ENCODE measurements at places on chromosomes 1 and 21.

DNA sequence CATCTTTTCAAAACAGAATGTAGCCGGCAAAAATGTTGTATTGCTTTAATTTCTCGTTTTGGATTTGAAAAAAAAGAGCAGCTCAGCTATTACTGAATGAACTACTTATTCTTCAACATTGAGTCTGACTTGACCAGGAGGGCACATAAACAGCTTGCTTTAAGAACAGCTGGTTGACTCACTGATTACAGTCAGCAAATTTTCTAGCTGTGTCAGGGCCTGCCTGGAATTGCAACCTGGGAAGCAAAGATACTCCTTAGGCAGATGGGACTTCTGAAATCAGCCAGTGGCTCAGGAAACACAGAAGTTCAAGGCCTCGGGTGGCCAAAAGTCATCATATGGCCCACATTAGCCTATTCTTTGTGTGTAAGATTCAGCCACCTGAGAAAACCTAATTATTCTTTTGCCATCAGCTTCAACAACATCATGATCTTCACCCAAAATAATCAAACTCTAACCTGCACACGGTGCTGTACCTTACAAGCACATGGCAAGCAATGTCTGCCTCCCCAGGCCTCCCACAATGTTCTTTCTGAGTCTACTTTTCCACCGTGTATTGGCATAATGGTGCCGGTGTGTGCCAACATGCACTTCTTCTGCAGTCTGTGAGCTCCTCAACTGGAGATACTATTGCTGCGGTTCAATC, 307.2 kb downstream of the HHIPL2 start:
- DNase-seq = no peak

DNA sequence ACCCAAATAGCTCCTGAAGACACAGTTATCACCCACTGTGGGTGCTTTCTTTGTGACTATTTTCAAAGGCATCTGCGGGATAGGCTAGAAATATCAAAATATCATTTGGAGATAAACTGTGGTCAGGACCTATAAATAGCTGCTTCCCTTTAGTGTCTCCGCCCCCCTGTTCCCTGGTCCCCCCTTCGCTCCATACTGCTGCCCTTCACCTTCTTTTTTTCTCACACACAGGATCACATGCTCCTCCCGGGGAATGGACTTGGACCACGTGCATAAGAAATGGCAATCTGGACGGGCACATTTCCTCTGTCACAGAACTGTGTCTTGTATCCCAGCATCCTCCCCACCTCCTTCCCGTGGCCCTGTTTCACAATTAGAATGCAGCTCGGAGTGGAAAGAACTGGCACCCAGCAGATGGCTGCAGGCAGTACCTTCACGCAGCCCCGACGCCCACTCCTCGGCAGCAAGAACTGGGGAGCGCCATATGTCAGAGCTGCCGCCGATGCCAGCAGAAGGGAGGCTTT, 68.8 kb upstream of the SSX2IP start:
- no peak for DNase-seq

DNA sequence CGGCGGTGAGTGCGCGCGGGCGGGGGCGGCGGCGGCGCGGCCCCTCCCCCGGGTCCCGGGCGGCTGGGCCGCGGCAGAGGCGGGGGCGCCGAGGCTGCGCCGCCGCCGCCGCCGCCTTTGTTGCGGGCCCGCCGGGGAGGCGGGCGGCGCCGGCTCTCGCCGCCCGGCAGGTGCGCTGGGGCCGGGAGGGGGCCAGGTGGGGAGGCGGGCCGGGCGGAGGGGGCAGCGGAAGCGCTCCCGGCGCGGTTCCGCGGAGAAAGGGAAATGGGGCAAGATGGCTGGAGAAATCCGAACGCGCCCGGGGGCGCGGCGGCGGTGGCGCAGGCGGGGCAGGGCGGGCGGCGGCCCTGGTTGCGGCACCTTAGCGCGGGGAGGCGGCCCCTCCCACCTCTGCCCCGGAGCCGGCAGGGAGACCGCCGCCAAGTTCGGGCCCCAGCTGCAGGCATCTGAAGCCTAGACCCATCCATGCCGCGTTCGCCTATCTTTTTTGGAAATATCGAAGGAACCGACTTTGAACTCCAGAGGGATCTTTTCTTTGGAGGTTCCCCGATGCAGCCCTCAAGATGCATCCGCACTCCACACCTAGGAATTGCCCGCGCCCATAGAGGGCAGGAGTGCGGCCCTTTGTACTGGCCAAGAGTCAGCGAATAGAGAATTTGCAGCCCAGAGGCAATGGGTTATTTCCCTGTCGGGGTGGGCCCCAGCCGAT, 479 bp downstream of the POGK start:
- peak; percentile 50 for DNase-seq

DNA sequence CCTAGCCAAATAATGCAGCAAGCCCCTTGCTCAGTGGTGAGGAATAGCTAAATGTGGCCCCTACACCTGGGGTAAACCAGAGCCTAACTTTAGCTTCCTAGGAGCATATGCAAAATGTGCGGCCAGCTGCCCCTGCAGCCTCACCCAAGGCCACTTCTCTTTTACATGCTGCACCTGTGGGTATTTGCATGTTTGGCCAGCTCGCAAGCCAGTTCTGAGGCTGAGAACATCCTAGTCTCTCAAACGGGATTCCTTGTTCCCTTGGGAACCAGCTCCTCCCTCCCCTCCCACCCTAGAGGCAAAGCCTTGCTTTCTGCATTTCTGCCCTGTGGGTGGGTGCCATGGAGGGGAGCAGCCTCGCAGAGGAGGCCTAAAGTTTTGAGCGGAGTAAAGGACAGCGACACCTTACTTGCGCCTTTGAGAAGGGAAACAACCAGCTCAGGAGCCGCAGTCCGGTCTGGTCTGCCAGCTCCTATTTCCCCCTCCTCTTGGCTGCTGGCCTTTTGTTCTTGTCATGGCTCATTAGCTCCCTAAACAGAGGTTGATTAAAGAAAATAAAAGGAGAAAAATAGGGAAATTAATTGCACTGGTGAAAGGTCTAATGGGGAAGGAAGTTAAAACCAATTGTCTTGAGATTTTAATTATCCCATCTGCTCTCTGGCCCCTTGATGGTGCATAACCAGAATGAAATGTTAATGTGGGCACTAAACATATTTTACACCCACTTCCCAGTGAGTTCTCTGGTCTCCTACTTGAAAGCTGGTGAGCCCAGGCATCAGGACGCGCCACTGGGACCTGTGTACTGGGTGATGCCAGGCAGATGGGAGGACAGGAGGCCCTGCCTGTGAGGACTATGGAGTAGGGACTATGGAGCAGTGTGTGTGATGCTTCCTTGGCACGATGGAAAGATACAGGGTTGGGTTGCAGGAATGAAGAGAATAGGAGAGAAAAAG, 68.7 kb downstream of the TEX35 start:
- DNase-seq = no peak

- no peak for DNase-seq
Observed at GRCh38 chr1:246678816-246679793, 45.1 kb upstream of the SCCPDH start.

- no peak for DNase-seq
Observed at GRCh38 chr1:176693697-176694329, 230.8 kb downstream of the PAPPA2 start.
